ENCODE measurements at places on chromosomes 2 and 18.

GRCh38 chr2:46559261-46559660 lies 79.9 kb downstream of the TMEM247 start:
- no peak for DNase-seq

- no peak for DNase-seq
Measured at GRCh38 chr2:20487392-20488174, 40.7 kb downstream of the RHOB start.

- DNase-seq: no peak
Measured at GRCh38 chr18:34707670-34708069, 2.4 kb upstream of the DTNA start.

GRCh38 chr2:96243843-96244242 lies 22.0 kb downstream of the TMEM127 start:
- DNase-seq: no peak

DNA sequence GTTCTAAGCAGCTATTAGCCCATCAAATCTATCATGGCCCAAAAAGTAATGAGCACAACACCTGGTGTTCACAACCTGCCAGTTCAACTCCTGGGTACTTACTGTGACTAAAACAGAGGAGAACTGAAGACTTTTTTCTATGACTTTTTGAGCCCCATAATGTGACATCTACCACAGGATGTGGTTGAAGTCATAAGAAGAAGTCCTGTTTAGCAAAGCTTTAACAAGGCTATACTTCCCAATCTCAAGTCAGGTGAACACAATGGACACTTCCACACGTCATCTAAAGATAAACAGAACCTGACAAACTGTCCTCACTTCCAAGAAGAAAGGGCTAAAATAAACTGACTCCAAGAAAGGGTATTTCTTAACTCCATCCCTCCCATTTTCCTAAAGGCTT lies 138.8 kb downstream of the ATAD2B start:
- DNase-seq: no peak

DNA sequence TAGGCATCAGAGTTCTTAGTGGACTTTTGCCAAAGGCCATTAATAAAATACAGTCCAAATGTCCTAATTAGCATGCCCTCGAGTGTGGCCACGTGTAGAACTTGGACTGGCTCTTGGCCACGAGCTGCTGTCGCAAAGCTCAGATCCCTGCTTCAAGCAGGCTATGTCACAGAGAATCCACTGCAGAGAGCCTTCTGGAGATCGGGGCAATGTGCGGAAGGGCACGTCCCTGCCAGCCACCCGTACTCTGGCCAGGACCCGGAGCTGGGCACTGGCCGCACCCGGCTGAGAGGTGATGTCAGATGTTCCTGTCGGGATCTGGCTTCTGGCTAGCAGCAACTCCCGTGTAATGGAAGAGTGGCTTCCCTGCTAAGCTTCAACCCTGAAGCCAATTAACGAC lies 432.7 kb upstream of the ID2 start:
- no peak for DNase-seq

- DNase-seq: no peak
Measured at GRCh38 chr2:237379636-237380035, 34.3 kb downstream of the COL6A3 start.

DNA sequence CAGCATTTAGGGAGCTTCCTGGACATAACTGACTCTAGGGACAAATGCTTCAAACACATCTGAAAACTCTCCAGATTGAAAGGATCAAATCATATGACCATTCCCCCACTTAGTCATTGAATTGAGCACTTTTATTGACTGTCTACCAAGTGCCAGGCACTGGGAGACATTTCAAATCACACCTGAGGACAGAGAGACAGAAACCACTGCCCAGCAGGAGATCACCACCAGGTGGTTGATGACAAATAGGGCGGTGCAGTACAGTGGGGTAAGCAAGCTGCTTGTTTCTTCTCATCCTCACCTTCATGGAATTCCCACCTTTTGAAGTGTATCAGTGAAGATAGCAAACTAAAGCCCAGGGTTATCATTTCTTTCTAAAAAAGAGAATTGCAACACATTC lies 19.0 kb upstream of the CXCR4 start:
- DNase-seq: no peak

DNA sequence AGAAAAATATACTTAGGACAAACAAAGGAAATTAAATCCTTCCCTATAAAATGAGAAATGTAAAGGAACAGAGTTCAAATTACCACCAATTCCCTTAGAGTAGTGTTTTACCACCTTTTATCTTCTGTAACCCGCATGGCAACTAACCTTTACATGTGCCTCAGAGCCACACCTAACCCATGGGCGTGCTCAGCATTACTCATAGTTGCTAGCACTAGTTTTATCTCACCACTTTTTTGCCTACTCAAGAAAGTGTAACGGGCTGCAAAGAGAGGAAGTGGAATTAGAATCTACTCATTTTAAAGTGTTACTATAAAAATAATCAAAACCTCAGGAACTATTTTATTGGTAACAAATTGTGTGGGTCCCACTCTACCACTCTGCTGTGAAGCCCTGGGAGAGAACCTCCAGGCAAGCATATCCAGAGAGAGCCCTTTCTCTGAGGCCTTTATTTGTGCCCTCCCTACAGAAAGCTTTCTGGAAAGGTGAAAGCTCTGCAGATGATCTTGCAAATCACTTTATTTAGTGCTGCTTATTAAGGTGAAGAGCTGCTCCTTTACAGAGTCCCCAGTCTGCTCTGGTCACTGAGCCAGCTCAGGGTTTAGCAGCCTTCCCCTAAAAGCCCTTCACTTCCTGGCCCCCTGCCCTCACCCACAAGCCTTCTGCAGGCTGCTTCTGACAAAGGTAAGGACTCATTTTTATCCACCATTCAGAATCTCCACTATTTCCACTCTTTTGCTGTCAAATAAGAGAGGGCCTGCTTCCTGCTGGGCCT lies 98.8 kb downstream of the TRABD2A start:
- peak; percentile 80 for DNase-seq

DNA sequence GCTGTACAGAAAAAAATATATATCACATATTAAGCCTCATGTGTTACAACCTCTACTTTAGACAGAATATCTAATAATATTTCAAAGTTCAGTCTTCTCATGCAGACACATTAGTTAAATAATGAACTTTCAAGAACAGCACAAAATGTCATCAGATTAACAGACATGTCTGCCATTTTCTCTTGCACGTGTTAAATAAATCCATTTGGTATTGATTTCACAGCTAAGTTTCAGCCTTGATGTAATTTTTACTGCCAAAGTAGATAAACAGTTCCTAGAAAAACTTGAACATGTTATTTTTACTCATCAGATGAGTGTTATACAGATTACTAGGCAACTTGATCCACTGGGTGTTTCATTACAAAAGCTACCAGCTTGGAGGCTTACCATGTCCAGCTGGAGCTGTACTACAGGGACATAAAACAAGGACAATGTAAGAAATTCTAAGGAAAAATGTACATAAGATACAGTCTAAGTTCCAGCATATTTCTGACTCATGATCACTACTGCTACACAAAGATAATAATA lies 290.7 kb upstream of the DDX18 start:
- no peak for DNase-seq

DNA sequence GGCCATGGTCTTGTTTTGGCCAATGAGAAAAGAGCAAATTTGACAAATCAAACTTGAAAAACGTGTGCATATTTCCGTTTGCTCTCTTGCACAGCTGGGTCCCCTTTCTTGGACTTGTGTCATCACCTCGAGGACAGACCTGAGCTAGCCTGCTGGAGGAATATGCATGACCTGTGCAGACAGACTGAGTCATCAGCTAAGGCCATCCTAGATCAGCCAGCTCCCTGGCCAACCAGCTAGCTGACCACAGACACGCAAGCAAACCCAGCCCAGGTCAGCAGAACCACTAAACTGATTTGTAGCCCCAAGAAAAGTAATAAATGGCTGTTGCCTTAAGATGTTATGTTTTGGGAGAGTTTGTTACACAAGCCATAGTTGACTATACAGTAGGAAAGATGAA lies 61.3 kb upstream of the PAX3 start:
- no peak for DNase-seq

DNA sequence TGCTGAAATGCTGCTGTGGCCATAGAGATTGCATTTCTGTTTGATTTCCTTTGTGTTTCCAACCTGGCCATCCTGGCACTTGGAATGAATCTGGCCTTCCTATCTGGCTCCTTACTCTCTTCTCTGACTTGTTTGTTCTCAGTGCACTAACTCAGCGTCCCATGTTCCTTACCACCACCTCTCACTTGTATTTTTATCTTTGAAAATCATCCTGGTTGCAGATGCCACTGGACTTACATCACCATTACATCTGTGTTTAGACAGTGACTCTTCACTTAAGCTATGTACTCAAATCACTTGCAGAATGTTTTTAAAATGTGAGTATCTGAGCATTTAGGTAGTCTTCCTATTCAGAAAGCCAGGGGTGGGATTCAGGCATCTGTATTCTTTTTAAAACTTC lies 239.5 kb downstream of the WDR7 start:
- DNase-seq: no peak

DNA sequence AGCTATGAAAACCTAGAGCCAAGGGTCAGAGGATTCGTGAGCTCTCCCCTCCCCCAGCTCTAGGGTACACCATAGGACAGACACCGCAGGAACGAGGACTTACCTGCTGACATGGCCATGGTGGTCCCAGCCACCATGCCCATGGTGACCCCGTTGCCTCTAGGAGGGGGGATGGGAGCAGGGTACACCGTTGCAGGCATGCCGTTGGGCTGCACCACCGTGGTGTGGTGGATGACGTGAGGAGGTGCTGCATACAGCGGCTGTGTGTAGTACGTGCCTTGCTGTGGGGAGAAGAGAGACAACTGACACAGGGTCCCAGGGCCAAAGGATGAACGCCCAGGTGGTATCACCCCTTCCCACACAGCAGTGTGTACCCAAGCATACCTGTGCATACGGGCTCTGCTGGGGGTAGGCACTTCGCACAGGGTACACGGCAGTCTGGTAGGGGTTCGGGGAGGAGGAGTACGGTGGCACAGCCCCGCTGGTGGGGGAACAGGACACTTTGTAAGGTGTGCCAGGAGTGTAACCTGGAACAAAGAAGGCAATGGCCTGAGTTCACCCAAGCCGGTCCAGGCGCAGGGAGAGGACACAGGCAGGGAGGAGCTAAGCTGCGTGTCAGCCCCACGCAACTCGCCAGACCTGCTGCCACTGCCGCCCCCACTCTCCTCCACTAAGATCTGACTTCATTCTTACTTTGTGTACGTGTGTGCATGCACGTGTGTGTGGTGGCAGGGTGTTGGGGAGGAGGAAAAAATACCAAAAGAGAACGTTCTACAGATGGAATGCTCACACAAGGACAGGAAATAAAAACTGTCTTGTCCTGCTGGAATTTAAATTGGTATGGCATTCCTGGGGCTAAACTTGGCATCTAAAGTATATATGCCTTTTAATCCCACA lies 37.8 kb downstream of the FAM168B start:
- no peak for DNase-seq

DNA sequence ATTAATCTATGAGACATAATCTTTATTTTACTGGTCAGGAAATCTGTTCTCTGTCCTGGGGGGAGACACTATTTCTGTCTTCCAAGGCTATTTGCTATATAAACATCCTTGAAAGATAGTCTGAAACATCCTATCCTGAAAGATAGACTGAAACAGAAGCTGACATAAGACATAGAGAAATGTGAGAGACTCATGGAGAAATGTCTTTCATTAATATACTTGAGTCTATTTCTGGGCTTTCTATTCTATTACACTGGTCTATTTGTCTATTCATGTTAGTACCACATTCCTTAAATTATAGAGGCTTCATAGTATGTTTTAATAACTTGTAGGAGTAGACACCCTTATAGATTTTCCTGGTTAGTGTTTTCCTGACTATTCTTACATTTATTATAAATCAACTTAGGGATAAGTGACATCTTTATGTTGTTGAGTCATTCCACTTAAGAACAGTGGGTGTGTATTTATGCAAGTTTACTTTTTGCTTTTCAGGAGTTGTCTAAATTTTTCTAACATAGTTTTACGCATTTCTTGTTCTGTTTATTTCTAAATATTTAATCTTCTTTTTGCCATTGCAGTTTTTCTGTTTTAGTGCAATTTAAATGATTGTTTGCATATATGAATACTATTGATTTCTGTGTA lies 244.9 kb upstream of the ZSWIM2 start:
- DNase-seq: no peak

GRCh38 chr2:222622910-222623309 lies 33.0 kb downstream of the FARSB start:
- DNase-seq: no peak

- no peak for DNase-seq
Measured at GRCh38 chr2:44109166-44109565, 59.5 kb upstream of the PPM1B start.

GRCh38 chr2:119679846-119680245 lies 845 bp downstream of the TMEM177 start:
- no peak for DNase-seq

DNA sequence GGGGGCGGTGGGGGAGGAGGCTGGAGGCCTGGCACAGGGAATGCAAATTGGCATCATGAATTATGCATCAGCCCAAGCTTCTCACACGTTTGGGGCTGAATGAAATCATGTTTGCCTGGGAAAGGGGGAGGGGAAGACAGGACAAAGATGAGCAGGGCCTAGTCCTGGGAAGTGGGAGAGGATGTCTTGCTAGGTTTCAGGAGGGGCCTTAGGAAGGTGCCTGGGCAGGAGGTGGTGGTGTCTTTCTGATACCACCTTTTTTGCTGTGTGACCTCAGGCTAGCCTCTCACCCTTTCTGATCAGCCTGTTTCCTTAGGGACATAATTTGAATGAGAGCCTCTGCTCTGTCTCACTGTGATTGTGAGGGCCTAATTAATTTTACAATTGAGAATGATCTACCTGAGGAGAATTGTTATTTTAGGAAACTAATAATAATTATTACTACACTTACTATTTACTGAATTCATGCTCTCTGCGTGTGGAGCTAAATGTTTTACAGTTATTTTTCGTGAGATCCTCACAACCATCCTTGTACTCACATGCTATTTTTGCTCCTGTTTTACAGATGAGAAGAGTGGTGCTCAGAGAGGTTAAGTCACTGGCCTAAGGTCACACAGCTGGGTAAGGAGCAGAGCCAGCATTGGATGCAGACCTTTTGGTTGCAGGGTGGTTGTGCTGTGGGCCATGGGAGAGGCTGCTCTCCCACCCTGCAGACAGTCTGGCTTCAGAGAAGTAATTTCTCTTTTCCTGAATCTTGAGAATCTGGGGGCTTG lies 39.6 kb downstream of the INHBB start:
- DNase-seq: no peak

DNA sequence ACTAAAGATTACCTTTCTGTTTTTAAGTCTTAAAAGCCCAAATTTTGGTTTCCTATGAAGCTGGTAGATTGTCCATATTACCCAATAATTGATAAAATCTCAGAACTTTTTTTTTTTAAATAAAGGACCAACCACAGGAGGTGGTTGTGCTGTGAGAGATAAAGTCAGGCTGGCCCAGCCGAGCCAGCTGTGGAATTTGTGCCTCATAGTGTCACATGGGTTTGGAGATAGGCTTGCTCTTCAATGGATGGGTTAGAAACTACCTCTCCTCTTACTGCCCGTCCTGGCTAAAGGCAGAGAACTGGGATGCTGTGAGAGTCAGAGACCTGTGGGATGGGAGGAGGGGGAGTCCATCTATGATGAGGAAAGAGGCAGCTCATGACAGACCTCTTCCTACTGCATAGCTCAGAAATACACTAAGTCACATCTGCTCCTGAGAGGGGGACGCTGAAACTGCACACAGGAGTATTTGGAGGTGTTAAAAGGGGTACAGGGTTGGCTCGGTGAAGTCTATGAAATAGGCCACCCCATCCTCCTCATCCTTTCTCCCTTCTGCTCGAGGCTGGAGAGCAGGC lies 99.7 kb upstream of the MGAT4A start:
- no peak for DNase-seq

- no peak for DNase-seq
Measured at GRCh38 chr2:147311058-147311430, 533.8 kb upstream of the ACVR2A start.

Data from stimulated activated CD4-positive, alpha-beta T cell treated with anti-CD3 and anti-CD28 coated beads, Interleukin-4, amount 100 ng/mL, for 4 hours (primary cell).